Panc1 (cell line): ENCODE measurements at places on chromosomes 11 and 22. TPM values are rescaled to one million over a fixed set of nuclear protein-coding genes. Genes with fewer than 3 reads are reported as not detected.

PHETA2 gene
- 1.3 TPM for total RNA-seq

OR8D4 gene
- total RNA-seq = not detected

SAA2 gene
- 4.0 TPM for total RNA-seq

OSM gene
- not detected for total RNA-seq

CCDC188 gene
- not detected for total RNA-seq

DERL3 gene
- total RNA-seq = 1.0 TPM

C11orf65 gene
- 0.18 TPM for total RNA-seq

LINC01488 gene
- total RNA-seq = not detected

UPK3A gene
- total RNA-seq = not detected

GNG3 gene
- not detected for total RNA-seq

EMID1 gene
- total RNA-seq = 1.1 TPM

WNT11 gene
- total RNA-seq = 1.1 TPM

CHRM4 gene
- total RNA-seq = 3.1 TPM

MMP12 gene
- total RNA-seq = not detected

ATG16L2 gene
- total RNA-seq = 14.6 TPM

CAVIN3 gene
- 31.1 TPM for total RNA-seq

GAS2L1 gene
- total RNA-seq = 68.8 TPM

TST gene
- 15.9 TPM for total RNA-seq

C11orf21 gene
- 0.31 TPM for total RNA-seq

OR56A1 gene
- not detected for total RNA-seq

RIMBP3C gene
- 0.90 TPM for total RNA-seq

SORL1 gene
- total RNA-seq = 36.3 TPM

OR2D2 gene
- 0.49 TPM for total RNA-seq

ATL3 gene
- 79.0 TPM for total RNA-seq

TOM1 gene
- total RNA-seq = 32.7 TPM

FAM83F gene
- 0.05 TPM for total RNA-seq

TNNT3 gene
- 0.41 TPM for total RNA-seq

ZC3H7B gene
- total RNA-seq = 62.0 TPM

GGTLC3 gene
- total RNA-seq = not detected

MFRP gene
- total RNA-seq = not detected

CFL1 gene
- 1,911 TPM for total RNA-seq

PRR14L gene
- 45.7 TPM for total RNA-seq

SYT7 gene
- total RNA-seq = 2.5 TPM

FREY1 gene
- total RNA-seq = 1.4 TPM

TRPM5 gene
- 0.08 TPM for total RNA-seq

OR52N4 gene
- not detected for total RNA-seq

SUSD2 gene
- 10.6 TPM for total RNA-seq

LDLRAD3 gene
- 28.1 TPM for total RNA-seq

F2 gene
- 0.64 TPM for total RNA-seq

OR51V1 gene
- not detected for total RNA-seq

SEPTIN5 gene
- total RNA-seq = 17.2 TPM

MYO18B gene
- not detected for total RNA-seq

RAG2 gene
- 0.10 TPM for total RNA-seq
